ENCODE measurements at places on chromosomes 6 and 20.

GRCh38 chr6:28657769-28658465 lies 132.2 kb downstream of the GPX5 start:
- DNase-seq, result peak; percentile 24

GRCh38 chr6:16180696-16181438 lies 52.0 kb downstream of the MYLIP start:
- no peak for DNase-seq

GRCh38 chr6:70599187-70599586 lies 32.5 kb downstream of the SDHAF4 start:
- no peak for DNase-seq

- no peak for DNase-seq
These were observed 17.7 kb upstream of the CCDC167 start for GRCh38 chr6:37517411-37517812.

- no peak for DNase-seq
These were observed 30.6 kb downstream of the MOCS1 start for GRCh38 chr6:39903656-39904055.

- DNase-seq, result no peak
These were observed 142.9 kb upstream of the RNF217 start for GRCh38 chr6:124819346-124819745.

DNA sequence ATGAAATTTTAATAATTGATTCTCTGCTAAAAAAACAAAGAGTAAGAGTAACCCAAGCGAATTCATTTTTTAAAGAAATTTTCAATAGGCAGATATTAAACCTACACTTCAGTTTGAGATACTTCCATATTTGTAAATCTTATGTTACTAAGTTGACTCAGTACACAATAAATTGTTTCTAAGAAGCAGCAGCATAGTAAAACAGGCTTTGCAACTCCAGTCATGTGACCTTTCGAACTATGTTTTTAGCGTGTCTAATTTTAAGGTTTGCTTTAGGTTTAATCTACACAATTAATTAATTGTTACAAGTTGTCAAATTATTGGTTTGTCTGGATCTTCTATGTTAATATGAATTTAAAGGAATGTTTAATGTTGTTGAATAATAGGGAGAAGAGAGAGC lies 708.9 kb upstream of the CITED2 start:
- DNase-seq, result no peak

GRCh38 chr20:46731770-46732169 lies 22.3 kb downstream of the SLC2A10 start:
- DNase-seq, result no peak

DNA sequence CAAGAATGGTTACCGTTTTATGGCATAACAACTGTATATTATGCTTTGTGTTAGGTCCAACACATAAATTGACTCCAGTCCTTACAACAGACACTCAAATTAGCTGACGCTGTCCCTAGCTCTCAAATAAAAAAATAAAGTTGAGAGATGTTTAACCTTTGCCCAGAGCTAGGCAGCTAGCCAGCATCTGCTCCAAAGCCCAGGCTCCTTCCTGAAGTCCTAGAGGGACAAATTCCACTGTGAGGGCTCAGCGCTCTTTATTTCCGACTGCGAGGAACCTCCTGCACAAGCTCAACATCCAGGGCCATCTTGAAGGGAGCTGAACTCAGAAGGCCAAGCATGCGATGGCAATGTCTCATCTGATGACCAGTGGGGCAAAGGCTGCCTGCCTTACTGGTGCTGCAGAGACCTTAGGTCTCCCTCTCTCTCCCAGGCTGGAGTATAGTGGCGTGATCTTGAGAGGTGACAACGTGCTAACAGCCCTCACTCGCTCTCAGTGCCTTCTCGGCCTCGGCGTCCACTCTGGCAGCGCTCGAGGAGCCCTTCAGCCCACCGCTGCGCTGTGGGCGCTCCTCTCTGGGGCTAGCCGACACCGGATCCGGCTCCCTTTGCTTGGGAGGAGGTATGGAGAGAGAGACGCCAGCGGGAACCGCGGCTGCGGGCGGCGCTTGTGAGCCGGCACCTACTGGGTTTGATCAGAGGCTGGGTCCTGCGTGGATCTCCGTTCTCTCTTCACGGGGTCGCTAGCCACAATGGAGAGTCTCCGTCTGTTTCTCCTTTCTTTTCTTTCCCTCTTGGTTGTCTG lies 24.7 kb upstream of the GFOD1 start:
- no peak for DNase-seq

- DNase-seq, result no peak
These were observed 308.9 kb downstream of the DHX35 start for GRCh38 chr20:39270837-39271604.

- no peak for DNase-seq
These were observed 2.9 kb upstream of the PRSS35 start for GRCh38 chr6:83509441-83509840.

GRCh38 chr20:48948612-48949011 lies 27.1 kb downstream of the ARFGEF2 start:
- DNase-seq, result no peak

DNA sequence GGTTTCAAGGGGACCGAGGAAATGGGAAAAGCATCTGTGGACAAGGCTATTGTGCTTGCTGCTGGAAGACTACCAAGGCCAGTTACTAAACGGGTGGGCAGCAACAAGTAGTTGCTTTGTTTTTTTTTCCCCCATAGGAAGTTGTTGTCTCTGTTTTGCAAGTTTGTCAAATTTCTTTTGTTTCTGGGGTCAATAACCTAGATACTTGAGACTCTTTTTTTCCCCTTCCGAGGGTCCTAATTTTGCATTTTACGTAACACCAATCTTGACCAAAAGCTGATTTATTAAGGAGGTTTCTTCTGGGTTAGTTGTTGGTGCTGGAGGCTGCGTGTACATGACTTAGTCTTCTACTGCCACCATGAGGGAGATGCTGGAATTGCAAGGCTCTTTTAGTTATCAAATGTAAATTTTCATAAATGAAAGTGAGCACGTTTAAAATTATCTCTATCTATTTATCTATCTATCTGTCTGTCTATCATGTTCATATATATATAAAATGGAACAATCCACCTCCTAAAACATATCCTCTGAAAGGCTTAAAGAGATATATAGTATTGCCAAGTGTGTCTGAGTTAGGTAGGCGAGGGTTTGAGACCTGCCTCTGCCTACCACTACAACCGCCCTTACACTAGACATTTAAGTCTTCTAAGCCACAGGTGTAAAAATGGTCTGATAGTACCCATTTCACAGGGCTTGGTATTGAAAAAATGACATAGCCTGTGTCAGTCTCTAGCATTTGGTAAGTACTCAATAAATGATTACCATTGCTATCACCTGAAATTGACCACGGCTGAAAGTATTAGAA lies 60.2 kb downstream of the GCLC start:
- DNase-seq, result peak; percentile 46

DNA sequence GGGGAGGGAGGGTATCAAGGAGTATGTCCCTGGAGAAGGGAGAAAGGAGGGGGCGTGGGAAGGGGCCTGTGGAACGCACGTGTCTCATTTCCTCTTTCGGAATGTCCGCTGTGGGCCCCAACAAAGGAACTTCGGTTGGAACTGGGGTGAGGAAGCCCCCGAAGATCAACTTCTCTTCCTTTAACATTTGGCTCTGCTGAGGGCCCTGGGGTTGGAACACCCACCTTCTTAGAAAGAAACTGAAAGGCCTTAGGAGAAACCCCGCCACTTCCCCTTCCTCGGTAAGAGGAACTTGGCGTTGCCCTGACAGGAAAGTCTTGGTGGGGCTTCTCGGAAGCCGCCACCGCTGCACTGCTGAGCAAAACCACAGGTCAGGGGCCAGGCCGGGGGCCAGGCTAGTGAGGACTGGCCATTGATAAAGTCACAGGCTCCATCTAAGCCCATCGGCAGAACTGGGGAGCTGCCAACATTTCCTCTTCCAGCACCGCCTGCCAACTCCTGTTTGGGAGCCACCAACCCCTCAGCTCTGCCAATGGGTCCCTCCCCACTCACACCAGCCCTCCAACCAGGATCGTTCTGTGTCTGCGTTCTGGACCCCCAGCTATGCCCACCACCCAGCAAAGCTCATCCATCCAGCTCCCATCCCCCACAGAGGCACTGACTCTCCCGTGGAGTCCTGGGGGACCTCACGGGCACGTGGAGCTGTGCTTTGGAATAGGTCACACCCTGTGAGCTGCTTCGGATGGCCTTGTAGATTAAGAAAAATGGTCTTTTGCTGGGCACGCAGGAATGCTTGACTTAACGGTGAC lies 44.8 kb downstream of the FGD2 start:
- no peak for DNase-seq

DNA sequence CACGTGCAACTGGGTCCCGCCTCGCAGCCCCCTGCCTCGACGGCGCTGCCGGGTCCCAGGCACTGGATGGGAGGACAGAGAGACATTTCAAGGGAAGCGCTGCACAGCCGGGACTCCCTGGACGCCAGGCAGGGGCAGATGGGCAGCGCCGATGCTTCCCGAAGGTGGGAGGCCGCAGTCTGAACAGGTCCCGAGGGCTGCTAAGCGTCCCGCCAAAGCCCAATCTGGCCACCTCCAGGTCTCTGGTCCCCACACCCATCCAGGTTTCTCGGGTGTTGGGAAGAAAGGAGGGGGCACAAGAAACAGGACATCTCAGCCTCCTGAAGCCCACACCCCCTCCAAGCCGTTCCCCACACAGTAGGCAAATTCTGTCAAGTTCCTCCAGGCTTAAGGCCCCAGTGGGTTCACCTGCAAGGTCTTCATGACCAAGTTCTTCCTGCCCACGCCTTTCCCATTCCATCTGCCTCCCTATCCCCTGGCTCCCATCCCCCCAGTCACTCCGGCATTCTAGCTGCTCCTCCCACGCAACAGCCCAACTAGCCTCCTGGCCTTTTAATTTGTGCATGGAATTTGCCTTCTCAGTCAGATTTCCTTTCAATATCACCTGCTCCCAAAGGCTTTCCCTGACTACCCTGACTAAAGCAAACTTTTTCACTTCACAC lies 5.4 kb upstream of the CPXM1 start:
- DNase-seq, result no peak
